ENCODE measurements at places on chromosomes 11 and 22.

GRCh38 chr11:79152511-79152910 lies 288.3 kb downstream of the TENM4 start:
- DNase-seq = no peak

DNA sequence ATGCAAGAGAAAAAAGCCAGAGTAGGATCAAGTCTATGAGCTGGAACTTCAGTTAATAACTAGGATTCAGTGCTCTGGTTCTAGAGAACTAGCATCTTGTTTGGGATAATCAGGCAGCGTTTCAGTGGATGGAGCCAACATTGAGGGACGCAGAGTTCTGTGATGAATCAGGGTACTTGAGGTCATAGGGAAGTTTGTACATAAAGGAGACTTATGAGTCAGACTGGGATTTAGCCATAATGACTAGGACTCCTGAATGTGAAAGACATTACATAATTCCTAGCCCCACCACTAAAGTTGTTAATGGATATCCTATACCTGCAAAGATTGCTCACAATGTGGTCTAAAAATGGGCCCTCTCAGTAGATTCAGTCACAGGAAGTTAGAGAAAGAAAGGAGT lies 6.8 kb downstream of the SLN start:
- no peak for DNase-seq

DNA sequence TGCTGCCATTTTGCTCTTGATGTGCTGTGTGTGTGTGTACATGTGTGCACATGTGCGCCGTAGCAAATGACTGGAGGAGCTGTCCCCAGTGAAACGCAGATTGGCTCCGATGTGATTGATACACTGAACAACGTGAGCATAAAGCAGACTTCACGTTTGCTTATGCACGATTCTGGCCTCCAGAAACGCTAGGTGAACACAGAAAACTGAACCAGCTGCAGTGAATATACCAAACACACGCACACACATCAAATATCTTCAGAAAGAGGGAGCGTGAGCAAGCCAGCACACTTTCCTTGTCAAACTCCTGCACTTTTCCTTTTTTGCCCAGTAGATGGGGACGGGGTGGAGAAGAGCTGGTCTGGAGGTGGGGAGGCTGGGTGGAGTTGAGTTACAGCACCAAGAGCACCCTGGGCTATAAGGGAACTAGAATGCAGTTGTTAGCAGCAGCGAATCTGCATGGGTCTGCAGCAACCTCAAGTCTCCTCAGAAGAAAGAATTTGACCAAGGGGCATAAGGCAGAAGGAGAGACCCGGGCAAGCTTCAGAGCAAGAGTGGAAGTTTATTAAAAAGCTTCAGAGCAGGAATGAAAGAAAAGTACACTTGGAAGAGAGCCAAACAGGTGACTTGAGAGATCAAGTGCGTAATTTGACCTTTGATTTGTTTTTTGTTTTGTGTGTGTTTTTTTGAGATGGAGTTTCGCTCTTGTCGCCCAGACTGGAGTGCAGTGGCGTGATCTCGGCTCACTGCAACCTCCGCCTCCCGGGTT lies 77.8 kb upstream of the CADM1 start:
- DNase-seq = no peak

GRCh38 chr22:27962268-27963044 lies 43.4 kb upstream of the PITPNB start:
- DNase-seq = no peak

- DNase-seq = no peak
Measured at GRCh38 chr11:96055706-96056387, 131.9 kb upstream of the MTMR2 start.

DNA sequence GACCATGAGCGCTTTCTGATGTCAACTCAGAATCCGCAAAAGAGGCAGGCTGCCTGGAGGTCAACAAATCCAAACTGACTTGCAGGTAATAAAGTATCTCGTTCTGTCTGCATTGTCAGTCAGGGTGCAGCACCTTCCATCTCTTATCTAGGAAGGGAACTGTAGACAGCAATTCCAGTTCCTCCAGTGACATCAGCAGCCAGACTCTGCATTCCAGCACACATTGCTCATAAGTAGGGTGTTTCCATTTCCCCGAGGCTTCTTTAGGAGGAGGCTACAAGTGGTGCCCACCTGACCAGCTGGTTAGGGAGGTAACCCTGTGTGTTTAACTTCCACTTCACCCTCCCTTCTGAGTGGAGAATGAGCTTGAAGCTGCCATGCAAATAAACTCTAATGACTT lies 53.3 kb downstream of the NTM start:
- DNase-seq = no peak

DNA sequence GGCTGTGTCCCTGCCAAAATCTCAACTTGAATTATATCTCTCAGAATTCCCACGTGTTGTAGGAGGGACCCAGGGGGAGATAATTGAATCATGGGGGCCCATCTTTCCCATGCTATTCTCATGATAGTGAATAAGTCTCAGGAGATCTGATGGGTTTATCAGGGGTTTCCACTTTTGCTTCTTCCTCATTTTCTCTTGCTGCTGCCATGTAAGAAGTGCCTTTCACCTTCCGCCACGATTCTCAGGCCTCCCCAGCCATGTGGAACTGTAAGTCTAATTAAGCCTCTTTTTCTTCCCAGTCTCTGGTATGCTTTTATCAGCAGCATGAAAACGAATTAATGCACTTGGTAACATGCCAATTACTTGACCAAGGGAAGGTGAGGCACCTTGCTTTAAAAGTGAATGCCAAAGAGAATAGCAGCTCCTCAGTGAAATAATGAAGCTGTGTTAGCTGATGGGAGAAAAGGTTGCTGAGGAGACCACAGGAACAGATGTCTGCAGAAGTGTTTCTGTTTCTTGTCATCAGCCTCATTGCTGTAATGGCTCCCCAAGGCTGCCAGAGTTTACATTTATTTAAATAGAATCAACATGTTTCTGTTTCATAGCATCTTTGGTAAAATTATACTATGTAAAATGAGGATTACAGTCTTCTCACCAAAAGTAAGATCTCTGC lies 89.0 kb upstream of the CD44 start:
- DNase-seq = no peak

GRCh38 chr22:25131198-25131887 lies 68.3 kb upstream of the CRYBB3 start:
- DNase-seq = no peak

- DNase-seq = no peak
Measured at GRCh38 chr11:6615882-6616585, 3.2 kb downstream of the TPP1 start.

GRCh38 chr11:69694781-69695180 lies 9.0 kb downstream of the FGF19 start:
- DNase-seq = no peak

GRCh38 chr11:114181195-114181594 lies 115.0 kb upstream of the NNMT start:
- no peak for DNase-seq

GRCh38 chr11:122724520-122724919 lies 69.0 kb downstream of the UBASH3B start:
- DNase-seq = no peak

DNA sequence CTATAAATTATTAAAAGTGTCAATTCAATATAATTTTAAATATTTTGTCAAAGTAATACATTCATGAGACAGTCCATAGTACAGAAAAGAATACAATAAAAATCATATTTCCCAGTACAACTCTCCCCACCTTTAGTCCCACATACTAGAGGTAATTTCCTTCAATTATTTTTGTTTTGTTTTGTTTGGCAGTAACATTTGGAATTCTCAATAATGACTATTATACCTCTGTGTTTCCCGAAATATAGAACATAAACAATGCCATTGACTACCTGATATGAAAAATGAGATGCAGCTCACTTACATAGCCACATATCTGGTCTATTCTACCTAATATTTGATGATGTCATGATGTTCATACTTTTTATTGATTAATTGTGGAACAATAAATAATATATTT lies 24.4 kb upstream of the CASP4 start:
- no peak for DNase-seq

GRCh38 chr22:43106302-43106701 lies 4.2 kb upstream of the BIK start:
- DNase-seq = no peak

GRCh38 chr11:36345084-36345511 lies 49.0 kb downstream of the PRR5L start:
- no peak for DNase-seq

Data from activated naive CD8-positive, alpha-beta T cell treated with anti-CD3 and anti-CD28 coated beads, Interleukin-2, amount 50 U/mL, for 16 hours (primary cell).